Activated CD4-positive, alpha-beta T cell treated with anti-CD3 and anti-CD28 coated beads for 1 hour (primary cell): ENCODE measurements at places on chromosomes 11 and 22.

GRCh38 chr22:33429281-33429680 is 371.1 kb upstream of the SYN3 start:
- DNase-seq: no peak

DNA sequence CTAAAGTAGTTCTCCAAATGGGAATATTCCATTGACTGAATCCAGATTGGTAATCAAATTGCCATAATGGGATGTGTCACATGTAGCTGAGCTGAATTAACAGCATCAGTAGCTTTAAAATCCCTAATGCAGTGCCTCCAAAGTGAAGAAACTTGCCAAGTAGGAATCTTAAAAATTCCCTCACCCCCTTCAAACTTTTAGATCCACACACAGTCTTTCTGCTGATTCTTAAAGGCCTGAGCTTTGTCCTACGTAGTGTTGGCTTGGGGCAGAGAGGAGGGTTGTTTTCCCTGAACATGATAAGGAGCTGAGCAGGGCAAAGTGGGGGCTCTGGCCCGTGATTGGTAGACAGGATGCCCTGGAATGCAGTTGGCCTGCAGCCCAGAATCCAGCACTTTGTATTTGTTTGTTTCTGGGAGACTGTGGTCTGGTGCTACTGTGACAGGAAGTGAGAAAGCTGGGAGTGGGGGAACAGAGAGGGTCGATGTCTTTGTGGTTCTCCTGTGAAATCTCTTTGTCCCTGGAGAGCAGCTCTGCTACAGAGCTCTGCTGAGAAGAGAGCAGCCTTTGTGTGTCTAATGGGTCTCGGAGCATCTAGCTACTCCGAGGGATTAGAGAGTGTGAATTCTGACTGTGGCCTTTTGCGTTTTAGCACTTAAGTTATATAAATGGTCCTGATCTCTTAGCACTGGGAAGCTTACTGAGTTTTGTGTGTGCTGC is 16.9 kb downstream of the CTNND1 start:
- no peak for DNase-seq

GRCh38 chr11:35376613-35377012 is 42.7 kb downstream of the SLC1A2 start:
- DNase-seq: no peak

DNA sequence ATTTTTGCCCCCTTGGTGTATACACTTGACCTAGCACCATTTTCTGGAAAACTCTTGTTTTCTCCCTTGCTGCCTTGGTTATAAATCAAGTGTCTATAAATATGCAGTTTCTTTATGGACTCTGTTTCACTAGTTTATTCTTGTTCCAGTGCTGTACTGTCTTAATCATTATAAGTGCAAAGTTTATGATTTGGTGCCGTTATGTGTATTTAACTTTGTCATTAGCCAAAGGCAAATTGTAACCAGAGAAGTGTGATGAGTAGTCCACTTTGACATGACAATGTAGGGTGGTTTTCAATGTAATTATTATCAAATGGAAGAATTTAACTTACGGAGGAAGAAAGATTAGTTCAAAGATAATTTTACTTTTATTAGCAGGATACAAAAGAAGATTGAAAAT is 40.3 kb downstream of the SPECC1L start:
- no peak for DNase-seq

DNA sequence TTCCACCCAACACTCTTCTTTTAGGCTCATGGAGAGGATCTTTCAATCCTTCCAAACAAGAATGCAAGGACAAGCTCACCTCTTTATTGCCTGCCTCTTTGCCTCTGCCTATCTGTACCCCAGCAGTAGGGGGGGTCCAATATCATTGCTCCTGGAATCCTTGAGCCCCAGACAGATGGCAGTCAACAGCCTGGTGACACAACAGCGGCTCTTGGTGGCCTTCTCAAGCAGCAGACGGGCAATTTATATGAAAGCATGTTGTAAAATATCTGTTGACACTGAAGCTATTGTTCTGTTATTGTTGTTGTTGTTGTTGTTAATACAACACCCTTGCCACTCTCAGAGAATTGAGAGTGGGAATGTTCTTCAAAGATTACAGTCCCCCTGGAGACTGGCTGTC is 480.0 kb upstream of the CADM1 start:
- no peak for DNase-seq

- no peak for DNase-seq
Observed at GRCh38 chr11:67670316-67671210, 3.9 kb downstream of the ALDH3B2 start.

DNA sequence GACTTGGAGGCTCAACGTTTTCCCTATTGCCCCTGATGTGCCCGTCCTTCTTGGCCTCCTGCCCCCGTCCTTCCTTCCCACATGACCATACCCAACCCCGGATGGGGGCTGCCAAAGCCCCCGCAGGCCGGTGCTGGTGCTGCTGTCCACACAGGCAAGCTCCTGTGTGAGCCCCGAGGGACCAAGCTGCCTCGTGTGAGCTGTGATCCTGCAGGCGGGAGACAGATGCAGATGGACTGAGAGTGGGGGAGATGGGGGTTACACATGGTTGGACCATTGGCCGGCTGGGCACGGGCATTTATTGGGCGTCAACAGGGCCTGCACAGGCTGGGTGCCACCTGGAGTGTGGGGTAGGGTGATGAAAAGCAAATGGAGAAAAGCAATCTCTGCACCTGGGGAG is 313.2 kb upstream of the B3GAT1 start:
- no peak for DNase-seq

DNA sequence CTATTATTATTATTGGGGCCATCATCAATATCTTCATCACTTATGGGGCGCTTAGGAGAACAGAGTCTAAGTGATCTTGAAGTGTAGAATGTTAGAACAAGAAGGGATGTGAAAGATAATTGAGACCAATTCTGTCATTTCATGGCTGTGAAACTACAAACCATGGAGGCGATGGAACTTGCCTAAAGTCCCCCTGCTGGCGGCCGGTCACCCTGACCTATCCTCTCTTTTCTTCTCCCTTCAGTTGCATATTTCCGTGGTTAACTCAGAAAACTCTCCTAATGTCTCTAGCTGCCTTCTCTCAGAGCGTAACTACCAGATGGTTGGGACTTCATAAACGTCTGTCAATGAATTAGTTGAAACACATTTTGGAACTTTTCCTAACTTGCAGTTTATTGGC is 6.6 kb upstream of the OR4B1 start:
- DNase-seq: no peak

- DNase-seq: no peak
Observed at GRCh38 chr11:2309251-2310072, 7.6 kb downstream of the TSPAN32 start.

DNA sequence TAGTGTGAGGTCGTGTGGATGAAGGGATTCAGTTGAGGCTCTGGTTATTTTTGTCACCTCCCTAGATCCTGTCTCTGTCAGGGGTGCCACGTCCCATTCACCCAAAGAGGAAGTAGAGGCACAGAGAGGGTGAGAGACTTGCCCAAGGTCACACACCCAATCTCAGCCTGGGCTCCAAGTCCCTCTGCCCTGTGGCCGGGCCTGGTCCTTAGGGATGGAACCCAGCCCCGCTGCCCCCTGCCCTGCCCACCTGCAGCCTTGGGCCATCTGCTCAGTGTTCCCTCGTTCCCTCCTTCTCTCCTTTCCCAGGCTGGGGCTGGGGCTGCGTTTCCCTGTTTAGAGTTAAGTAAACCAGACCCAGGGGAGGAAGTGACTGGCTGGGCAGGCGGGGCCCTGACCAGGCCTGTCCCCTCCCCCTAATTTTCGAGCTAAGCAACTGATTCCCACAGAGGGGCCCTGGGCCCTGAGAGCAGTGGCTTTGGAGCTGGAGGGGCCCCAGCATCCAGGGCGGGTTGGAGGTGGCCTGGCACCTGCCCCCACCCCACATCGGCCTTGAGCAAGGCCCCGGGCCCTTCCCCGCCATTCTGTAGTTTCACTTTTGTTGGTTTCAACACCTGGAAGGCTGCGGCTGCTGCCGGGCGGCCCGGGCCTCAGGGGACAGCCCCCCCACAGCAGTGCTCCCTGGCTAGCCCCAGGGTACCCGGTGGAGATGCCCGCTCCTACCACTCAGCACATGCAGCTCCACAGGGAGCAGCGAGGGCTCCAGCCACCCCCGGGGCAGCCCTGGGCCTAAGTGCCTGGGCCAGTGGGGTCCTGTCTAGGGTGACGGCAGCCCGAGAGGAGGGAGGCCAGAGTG is 1.5 kb downstream of the TCIRG1 start:
- peak; percentile 30 for DNase-seq

GRCh38 chr11:44727373-44728287 is 868 bp downstream of the TSPAN18 start:
- peak; percentile 68 for DNase-seq

GRCh38 chr22:49699476-49699875 is 128.2 kb downstream of the BRD1 start:
- no peak for DNase-seq

DNA sequence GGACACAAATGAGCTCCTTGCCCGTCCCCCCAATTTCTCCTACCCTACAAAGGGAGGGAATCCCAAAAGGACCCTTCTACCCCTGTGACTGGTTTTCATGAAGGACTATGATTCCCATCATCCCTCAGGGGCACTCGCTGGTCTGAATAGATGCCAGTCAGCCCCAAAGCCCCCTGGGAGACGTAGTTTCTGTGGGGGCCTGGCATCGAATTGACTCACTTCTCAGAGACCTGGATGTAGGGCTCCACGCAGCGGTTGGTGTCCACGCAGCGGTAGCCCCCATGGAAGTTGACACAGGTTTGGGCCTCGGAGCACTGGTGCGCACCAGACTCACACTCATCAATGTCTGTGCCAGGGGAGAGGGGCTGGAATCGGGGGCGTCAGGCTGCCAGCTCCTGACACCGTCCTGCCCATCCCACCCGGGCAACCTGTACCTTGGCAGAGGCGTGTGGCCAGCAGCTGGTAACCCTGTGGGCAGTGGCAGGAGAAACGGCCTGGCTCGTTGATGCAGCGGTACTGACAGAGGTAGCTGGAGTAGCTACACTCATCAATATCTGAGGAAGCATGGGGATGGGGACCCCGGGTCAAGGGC is 4.4 kb downstream of the EFEMP2 start:
- DNase-seq: no peak

GRCh38 chr11:44190883-44191230 is 95.4 kb downstream of the EXT2 start:
- DNase-seq: no peak

DNA sequence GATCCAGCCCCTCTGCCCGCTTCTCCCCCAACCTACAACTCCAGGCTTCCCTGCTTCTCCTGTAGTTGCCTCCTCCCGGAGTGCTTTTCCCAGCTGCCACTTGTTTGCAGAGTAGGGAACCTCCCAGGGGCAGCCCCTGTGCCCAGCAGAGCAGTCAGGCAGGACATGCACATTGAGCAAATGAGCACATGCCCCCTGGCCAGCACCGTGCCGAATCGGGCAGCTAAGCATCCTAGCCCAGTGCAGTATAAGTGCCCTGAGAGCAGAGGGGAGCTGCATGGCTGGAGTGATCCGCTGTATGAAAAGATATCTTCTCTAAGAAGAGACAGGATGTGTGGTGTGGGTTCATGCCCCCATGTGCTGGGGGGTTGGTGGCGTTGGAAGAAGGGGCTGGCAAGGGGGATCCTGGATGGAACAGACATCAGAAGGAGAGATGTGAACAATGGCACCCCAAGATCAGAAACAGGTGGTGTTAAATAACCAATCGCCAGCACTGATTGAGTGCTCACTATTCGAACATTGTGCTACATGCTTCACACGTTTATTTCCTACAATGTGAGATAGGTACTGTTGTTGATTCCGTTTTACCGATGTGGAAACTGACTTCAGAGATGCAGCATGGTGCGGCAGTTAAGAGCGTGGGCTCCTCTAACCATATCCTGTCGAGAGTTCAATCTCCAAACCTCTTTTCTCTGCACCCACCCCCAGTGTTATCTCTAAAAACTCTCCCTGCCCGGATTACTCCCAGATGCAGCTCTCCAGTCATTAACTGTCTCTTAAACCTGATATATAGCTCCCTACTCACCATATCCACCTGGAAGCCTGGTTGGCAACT is 1.2 kb downstream of the AIP start:
- DNase-seq: no peak

- DNase-seq: no peak
Observed at GRCh38 chr22:27170491-27170890, 513.1 kb downstream of the MIAT start.

DNA sequence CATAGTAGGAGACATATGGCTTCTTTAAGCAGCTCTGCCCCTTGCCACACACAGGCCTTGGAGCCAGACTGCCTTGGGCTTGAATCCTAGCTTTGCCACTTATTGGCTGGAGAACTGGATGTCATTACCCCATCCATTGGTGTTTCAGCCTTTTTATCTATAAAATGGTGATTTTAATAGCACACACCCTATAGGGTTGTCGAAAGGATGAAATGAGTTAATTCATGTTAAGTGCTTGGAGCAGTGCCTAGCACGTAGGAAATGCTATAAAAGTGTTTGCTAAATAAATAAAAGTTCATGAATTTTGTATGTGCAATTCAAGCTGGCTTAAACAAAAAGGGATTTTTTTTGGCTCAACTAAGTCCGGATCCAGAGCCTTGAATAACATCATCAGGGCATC is 120.7 kb downstream of the TIMP3 start:
- DNase-seq: no peak

DNA sequence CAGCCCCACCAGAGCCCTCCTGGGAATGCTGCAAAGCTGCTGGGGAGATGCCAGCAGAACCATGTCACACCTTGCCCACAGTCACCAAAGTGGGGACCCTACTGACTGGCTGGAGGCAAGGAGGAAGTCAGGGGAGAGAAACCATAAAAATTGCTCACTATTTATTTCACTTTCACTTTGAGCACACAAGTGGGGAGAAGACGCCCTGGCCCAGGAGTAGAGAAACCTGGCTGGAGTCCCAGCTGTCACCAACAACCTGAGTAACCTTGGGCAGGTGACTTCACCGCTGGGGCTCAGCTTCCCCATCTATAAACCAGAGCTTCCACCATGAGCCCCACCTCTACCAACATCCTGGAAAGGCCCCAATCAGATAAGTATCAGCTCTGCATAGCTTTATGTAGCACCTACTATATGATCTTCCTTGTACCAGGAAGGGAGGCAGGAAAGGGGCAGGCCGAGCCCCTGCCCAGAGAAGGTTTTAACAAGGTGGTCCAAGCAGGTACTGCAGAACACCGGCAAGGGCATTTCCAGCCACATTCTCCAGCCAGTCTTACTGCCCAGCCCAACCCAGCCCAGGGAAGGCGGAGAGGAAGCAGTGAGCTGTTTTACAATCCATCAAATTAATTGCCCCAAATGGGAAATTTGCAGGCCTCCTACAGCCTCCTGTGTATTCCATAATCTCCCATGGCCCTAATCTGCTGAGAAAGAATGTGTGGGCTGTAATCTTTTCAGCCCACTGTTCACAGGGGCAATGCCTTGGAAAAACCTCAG is 27.6 kb downstream of the PLEKHA7 start:
- DNase-seq: no peak

- DNase-seq: no peak
Observed at GRCh38 chr11:96169250-96169649, 173.7 kb downstream of the MAML2 start.

GRCh38 chr11:362642-363442 is 6.5 kb upstream of the B4GALNT4 start:
- no peak for DNase-seq

GRCh38 chr11:113578033-113578380 is 102.8 kb upstream of the DRD2 start:
- no peak for DNase-seq

GRCh38 chr11:20249378-20249777 is 89.1 kb upstream of the DBX1 start:
- no peak for DNase-seq
